Glutamatergic neuron (in vitro differentiated cells): ENCODE measurements at places on chromosomes 16 and 17.

DNA sequence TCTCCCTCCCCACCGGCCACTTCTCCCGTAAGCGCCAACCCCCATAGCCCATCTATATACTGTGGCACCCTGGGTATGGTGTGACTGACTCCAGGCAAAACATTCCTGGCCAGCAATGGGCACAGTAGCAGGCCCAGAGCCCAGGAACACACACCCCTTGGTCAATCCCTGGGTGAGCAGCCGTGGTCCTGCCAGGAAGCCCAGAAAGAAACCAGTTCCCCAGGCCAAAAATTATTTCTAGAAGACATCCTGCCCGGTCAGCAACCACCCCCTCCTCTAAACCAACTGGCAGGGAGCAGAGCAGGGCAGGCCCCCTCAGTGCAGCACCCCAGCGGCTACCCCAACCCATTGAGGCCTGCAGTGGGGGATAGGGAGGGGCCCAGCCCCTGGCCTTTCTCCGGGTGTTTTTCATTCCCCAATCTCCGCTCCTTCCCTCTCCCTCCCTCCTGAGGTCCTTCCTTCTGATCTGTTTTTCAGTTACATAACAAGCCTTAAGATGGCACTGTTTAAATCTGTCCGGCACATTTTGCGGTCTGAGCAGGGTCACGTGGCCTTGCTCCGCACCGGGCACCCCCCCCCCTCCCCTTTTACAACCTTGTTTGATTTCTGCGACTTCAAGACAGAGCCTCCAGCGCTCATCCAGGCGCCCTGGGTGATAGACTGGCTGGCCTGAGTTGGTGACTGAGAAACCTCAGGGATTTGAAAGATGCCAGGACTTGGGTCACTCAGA, 2.0 kb downstream of the NPTX1 start:
- H3K27ac ChIP-seq, result no peak overlapping the region
- H3K4me1 ChIP-seq, result peaks cover 16% of the 10 kb centered on the region
- DNase-seq, result no peak
- H3K36me3 ChIP-seq, result peaks cover 5% of the 10 kb centered on the region

GRCh38 chr16:20747030-20747816, 5.6 kb upstream of the THUMPD1 start:
- H3K4me3 ChIP-seq, result no peak overlapping the region
- no peaks in the 10 kb centered on the region for H3K4me1 ChIP-seq
- no peak for DNase-seq
- H3K27ac ChIP-seq, result no peak overlapping the region
- no peaks in the 10 kb centered on the region for H3K36me3 ChIP-seq
- H3K27me3 ChIP-seq, result no peaks in the 10 kb centered on the region

- no peaks in the 10 kb centered on the region for H3K4me1 ChIP-seq
- no peak overlapping the region for H3K4me3 ChIP-seq
- H3K27me3 ChIP-seq, result no peaks in the 10 kb centered on the region
- no peak for DNase-seq
- no peak overlapping the region for H3K27ac ChIP-seq
These were observed 6.7 kb downstream of the TOM1L1 start for GRCh38 chr17:54907376-54907775.

DNA sequence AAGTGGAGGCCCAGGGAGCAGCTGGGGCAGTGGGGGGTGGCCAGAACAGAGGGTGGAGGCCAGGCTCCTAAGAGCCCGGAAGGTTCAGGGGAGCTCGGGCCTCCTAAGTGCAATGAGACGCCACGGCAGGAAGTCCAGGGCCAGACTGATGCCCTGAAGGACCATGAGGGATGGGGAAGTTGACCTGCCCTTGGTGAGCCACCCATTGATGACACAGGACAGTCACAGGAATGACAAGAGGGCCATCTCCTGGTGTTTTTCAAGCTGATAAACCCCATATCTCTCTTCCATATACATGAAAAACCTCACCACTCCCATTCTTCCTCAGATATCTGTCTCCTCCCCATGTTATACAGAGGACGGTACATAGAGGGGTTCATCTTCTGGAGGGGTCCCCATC, 5.8 kb upstream of the MRPL58 start:
- H3K4me3 ChIP-seq, result no peak overlapping the region
- DNase-seq, result no peak
- peaks cover 4% of the 10 kb centered on the region for H3K27me3 ChIP-seq

DNA sequence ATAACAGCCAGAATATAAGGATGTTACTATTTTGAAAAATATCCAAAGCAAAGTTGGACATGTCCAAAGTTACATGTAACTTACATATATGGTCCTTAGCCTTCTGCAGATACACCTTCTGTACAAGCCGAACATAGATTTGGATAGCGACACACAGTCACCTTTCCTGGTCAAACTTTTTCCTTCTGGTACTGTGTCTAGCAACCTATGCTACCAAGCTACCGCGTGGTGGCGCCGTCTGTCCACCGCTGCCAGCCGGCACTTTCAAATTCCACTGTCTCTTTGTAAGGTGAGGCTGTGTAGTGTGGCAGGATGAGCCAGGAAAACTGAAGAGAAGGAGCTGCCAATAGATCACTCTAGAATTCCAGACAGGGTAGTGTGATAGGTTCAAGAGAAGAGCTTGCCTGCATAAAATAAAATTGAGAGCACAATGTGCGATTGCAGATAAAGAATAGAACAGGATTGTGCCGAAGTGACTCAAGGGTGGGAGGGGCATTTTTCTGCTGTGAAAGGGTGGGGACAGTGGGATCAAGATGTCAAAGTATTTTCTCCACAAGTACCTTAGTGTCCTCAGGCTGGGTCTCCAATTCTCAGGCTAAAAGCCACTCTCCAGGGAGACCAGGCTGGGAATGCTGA, 366.9 kb downstream of the SLC39A11 start:
- DNase-seq, result peak; percentile 76
- H3K4me1 ChIP-seq, result peaks cover 31% of the 10 kb centered on the region
- H3K36me3 ChIP-seq, result no peaks in the 10 kb centered on the region
- peak overlapping the region; percentile 30 for H3K27ac ChIP-seq
- H3K4me3 ChIP-seq, result no peak overlapping the region

GRCh38 chr16:85393674-85394451, 219.3 kb upstream of the GSE1 start:
- H3K4me1 ChIP-seq, result peaks cover 37% of the 10 kb centered on the region
- peak overlapping the region; percentile 56 for H3K27ac ChIP-seq
- no peaks in the 10 kb centered on the region for H3K36me3 ChIP-seq
- H3K27me3 ChIP-seq, result peaks cover 19% of the 10 kb centered on the region
- peak; percentile 93 for DNase-seq

GRCh38 chr17:20116683-20117309, 107.6 kb downstream of the SPECC1 start:
- no peaks in the 10 kb centered on the region for H3K27me3 ChIP-seq
- no peak overlapping the region for H3K27ac ChIP-seq
- H3K36me3 ChIP-seq, result no peaks in the 10 kb centered on the region
- peaks cover 3% of the 10 kb centered on the region for H3K4me1 ChIP-seq

GRCh38 chr17:82388922-82389283, 17.3 kb downstream of the UTS2R start:
- peaks cover 10% of the 10 kb centered on the region for H3K4me1 ChIP-seq
- no peak overlapping the region for H3K27ac ChIP-seq
- peak overlapping the region; percentile 11 for H3K4me3 ChIP-seq
- no peaks in the 10 kb centered on the region for H3K36me3 ChIP-seq

GRCh38 chr16:65005696-65006095, 116.2 kb downstream of the CDH11 start:
- no peaks in the 10 kb centered on the region for H3K4me1 ChIP-seq
- H3K36me3 ChIP-seq, result no peaks in the 10 kb centered on the region

DNA sequence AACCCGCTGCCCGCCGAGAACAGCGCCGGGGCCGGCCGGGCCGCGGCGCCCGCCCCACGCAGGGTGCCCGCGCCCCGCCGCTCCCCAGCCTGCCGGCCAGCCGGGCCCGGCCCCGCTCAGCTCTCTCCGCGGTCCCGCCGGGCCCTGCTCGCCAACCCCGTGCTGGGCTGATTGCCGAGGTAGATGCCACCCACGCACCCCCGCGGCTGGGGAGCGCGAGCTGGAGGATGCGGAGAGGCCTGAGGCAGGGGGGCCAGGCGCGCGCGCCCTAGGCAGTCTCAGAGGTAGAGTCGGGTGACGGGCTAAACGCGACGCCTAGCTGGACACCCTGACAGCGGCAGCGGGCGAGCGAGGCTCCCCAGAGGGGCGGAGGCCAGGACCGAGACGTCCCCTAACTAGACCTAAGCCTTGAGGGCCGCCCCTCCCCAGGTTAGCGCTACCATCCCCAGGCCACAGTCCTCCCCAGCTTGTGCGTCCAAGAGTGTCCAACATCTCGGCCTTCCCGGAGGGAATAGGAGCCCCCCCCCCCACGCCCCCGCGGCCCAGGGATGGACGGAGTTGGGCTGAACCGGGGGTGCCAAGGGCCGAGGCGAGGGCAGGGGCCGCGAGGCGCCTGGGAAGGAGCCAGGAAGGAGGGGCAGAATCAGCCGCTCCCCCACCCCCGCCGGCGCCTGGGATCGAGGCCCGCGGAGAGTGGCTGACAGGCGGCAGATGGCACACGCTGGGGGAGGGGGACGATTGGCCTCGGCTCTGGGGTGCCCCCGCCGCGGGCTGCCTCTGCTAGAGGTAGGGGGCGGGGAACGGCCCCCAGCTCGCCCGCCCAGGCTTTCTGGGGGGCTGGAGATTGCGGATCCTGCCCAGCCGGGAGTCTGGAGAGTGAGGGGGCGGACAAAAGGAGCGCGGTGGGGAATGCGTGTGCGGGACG, 2.5 kb upstream of the ZNF423 start:
- H3K36me3 ChIP-seq, result no peaks in the 10 kb centered on the region
- no peak overlapping the region for H3K27ac ChIP-seq
- peaks cover 15% of the 10 kb centered on the region for H3K4me1 ChIP-seq
- DNase-seq, result peak; percentile 70
- H3K27me3 ChIP-seq, result peaks cover 14% of the 10 kb centered on the region

DNA sequence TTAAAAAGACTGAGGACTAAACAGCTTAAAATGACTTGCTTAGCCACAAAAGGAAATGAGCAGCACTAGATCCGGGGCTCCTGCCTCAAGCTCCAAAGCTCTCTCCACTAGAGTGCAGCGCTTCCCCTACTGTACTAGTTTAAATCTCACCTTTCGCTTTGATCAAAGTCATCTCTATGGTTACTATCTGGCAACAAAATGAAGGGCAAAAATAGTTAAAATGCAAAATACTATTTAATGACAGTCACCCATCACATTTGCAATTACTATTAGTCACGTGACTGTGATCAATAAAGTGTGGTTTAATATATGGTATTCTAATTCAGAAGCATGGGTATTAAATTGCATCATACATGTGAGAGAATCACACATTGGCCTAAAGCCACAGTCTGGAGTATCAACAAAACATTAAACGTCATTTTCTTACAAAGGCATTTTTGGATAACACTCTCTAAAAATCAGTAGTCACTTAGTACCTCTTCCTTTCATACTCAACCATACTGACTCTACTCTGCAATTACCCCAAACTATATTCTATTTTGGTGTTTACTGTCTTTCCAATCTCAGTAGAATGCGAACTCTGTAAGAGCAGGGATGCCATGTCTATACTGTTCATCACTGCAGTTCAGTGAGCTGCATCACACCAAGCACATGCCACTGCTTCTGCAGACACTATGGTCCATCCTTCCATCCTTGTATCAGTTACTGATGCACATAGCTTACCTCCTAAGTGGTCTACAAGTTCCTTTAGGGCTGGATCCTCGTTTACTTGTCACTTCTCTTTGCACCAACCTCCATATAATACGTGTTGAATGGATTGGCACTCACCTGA, 6.2 kb downstream of the PSMD12 start:
- H3K27ac ChIP-seq, result no peak overlapping the region
- H3K4me3 ChIP-seq, result no peak overlapping the region
- no peaks in the 10 kb centered on the region for H3K27me3 ChIP-seq
- no peaks in the 10 kb centered on the region for H3K36me3 ChIP-seq
- peaks cover 4% of the 10 kb centered on the region for H3K4me1 ChIP-seq
- no peak for DNase-seq

GRCh38 chr16:53372992-53373871, 61.0 kb upstream of the RBL2 start:
- H3K4me3 ChIP-seq, result no peak overlapping the region
- DNase-seq, result peak; percentile 36
- peaks cover 2% of the 10 kb centered on the region for H3K27me3 ChIP-seq
- H3K4me1 ChIP-seq, result no peaks in the 10 kb centered on the region
